Activated CD4-positive, alpha-beta T cell treated with anti-CD3 and anti-CD28 coated beads, Interleukin-2, amount 50 U/mL, for 1 hour (primary cell): ENCODE measurements at places on chromosomes 3 and 15.

GRCh38 chr3:50525987-50526386, 22.6 kb upstream of the CACNA2D2 start:
- DNase-seq = peak; percentile 41

GRCh38 chr3:192106543-192106942, 620.8 kb downstream of the FGF12 start:
- no peak for DNase-seq

DNA sequence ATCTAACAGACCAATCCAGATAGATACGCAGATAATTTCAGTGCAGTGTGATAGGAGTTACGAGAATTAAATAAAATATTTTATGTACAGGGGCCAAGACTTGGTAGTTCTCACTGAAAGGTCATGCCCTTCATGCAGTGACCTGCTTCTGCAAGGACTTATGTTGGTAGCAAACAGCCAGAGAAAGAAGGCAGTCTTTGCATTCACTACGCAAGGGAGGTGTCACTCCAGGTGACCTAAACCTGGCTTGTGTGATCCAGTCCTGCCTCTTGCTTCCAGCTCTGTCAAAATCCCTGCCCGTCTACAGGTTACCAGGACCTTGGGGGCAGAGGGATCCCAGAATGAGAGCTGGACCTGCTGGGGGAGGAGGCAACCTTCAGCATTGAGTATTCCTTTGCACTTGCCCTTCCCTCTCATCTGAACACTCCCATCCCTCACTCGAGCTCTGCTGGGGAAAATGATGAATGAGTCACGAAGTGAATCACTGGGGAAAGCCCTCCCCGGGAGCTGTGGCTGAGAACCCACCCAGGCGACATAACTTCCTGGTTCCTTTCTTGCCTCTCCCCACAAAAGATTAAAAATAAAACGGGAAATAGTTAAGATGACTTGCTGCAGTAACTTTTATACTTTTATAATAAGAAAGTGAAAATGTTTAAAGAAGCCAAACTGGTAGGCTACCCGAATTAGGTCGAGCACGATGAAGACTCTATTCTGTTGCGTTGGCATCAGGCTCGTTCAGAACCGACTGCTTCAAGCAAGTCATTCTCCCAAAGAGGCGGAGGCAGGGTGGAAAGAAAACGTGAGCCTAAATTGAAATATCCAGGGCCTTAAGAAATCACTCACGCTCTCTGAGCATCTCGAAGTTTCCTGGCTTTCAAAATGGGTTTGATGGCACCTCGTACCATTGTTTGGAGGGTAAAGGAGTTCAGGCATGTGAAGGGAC, 216.1 kb downstream of the SLCO3A1 start:
- DNase-seq = peak; percentile 9

DNA sequence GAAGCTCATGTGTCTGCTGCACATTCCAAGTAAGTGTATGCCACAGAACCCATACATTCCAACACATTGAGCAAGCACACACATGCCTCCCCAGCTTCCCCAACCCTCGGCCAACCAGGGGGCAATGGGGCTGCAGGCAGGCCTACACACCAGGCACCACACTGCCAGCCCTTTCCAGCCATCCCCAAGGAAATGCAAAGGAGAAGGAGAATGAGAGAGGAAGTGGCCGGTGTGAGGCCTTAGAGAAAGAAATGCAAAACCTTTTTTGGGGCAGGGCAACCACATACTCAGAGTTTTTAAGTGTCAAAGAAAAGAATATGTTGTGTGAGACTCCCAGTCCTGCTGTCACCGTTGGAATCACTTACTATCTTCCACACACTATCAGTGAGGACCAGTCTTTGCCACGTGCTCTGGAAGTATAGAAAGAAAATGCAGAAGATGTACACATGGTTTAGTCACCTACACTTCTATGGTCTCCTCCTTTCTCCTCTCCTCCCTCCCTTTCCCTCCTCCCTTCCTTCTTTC, 11.1 kb downstream of the IGF2BP2 start:
- DNase-seq = no peak

DNA sequence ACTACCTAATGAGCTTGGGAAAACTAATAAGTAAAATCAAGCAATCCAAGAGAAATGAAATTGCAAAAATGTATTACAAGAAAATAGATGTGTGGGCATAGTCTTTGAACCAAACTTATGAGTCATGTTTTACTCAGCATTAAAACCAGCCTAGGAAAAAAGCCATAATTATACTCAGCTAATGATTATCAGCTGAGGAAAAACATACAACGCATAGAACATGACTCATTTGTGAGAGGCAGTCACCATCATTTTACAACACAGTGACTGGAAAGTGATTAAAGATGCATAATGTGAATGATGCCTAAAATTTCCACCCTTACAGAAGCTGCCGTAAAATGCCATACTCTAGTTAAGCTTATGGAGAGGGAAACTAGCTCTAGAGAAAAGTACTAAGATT, 238.0 kb upstream of the EOMES start:
- no peak for DNase-seq

DNA sequence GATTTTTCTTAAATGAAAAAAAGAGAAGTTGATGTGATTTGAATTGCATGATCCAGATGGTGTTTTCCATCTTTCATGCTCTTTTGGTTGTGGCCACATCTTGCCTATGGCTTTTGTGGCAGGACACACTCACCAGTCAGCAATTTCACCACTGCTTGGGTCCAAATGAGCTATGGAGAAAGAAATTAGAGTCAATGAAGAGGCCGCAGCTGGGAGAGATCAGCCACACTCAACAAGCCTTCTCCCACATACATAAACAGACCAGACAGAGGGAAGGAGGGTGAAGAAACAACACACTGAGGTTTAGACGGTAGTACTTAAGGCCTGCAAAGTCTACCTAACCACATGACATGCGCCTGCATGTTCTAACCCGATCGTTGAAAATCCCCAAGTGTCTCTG, 110.7 kb upstream of the CDIN1 start:
- no peak for DNase-seq

DNA sequence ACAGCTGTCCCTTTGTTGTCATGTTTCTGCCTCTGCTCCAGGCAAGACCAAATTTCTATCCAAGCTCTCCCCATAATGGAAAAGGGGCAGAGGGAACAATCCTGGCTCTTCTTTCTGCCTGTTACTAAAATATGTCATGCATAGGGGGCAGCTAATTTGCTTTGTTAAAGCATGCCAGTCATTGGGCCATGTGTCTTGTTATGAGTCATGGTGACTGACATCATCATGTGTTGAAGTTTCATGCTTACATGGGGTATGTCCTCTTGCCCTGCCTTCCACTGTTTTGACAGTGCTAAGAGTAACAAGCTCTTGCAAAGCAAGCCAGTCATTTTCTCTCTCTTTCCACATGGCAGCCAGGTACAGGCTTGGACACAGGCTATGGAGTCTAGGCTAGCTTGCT, 268.9 kb downstream of the GABRB3 start:
- no peak for DNase-seq

GRCh38 chr3:14208977-14209394, 30.4 kb downstream of the LSM3 start:
- DNase-seq = no peak

DNA sequence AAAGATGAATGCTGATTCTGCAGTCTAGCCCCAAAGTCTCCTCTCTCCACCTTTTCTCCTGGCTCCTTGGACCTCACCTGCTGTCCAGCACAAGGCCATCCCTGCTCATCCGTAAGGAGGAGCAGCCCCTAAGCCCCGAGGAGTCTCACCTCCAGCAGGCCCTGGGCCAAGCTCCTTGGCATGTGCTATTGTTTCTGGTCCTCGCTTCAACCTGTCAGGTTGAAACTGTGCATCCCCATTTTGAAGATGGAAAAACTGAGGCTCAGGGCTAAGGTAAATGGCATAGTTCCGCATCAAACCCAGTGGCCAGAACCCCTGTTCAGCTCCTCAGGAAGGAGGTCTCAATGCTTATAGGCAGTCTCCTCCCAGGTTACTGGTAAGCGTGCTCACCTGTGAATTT, 26.1 kb downstream of the CHDH start:
- DNase-seq = no peak

- no peak for DNase-seq
These were observed 102.0 kb downstream of the SNRPN start for GRCh38 chr15:25056484-25057425.

- DNase-seq = no peak
These were observed 19.4 kb downstream of the WWTR1 start for GRCh38 chr3:149638228-149639092.

- no peak for DNase-seq
These were observed 43.3 kb downstream of the TLNRD1 start for GRCh38 chr15:81043935-81044575.

GRCh38 chr3:116083683-116084082, 361.6 kb downstream of the LSAMP start:
- DNase-seq = no peak

GRCh38 chr15:52295421-52296001, at the start of gene MYO5C:
MYO5C (minus strand) TSS chr15:52295804; CDS start chr15:52295636, 168 bp downstream.
- DNase-seq = no peak

- DNase-seq = no peak
These were observed 421.8 kb upstream of the TBL1XR1 start for GRCh38 chr3:177618873-177619733.

- no peak for DNase-seq
These were observed 119.0 kb upstream of the CTDSPL start for GRCh38 chr3:37742574-37743212.

GRCh38 chr3:43540624-43541023, 81.2 kb downstream of the ANO10 start:
- no peak for DNase-seq

GRCh38 chr3:69671082-69671952, 67.9 kb upstream of the MITF start:
- no peak for DNase-seq

DNA sequence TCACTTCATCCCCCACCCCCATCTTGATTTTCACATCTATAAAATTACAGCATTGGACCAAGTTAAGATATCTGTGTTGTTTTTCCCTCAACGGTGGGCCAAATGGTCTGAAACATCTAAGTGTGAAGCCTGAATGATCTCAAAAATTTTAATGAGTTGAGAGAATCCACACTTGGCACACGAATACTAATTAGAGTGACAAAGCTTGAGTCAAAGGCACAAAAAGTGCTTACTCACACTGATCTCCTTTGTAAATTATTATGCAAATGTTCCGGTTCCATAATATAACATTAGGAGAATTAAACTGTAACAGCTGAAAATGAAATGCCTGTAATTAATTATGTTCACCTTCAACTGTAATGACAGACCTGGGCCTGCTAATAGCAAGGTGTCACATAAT, 33.6 kb downstream of the GPR176 start:
- no peak for DNase-seq

- no peak for DNase-seq
These were observed 3.4 kb downstream of the TMEM212 start for GRCh38 chr3:171846597-171846996.

DNA sequence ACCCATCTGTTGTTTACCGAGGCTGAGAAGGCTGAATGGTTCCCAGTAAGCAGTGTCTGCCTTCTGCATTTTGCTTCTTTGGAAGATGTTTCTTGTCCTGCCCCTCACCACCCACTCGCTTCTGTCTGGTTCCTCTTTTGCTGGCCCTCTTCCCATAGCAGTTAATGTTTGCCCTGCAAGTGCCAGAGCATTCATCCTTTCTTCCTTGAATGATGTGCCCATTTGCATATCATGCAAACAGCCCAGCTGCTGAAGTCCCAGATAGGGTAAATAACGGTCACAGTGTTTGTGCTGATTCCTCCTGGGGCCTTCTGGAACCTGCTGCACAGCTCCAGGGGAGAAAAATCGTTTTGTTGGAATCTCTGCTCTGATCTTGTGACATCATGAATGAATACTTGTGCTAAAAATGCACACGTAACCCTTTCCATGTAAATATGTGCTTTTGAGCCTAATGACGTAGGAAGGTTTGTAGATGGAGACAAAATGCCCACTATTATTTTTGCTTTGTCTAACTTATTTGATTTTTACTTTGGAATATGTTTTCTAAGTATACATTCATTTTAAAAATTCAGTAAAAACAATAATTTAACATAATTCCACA, 381.0 kb downstream of the SOX2 start:
- no peak for DNase-seq

DNA sequence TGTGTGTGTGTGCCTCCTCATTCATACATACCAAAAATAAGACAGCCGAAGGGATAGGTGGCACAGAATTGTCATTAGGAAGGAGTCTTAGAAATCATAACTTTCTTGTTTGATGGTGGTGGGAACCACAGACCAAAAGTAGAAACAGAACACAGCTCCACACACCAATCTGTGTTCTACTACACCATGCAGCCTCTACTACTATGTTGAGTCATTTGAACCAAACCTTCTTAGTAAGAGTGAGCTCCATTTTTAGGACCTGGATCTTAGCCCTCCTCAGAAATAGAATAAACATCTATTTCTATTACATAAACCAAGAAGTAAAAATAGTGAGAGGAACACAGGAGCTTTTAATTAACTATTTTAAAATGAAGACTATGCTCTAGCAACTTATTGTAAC, 27.9 kb upstream of the PLCH1 start:
- DNase-seq = no peak

GRCh38 chr3:53503195-53503594, 8.8 kb downstream of the CACNA1D start:
- DNase-seq = no peak

GRCh38 chr3:189316296-189317019, 144.7 kb downstream of the TPRG1 start:
- no peak for DNase-seq

DNA sequence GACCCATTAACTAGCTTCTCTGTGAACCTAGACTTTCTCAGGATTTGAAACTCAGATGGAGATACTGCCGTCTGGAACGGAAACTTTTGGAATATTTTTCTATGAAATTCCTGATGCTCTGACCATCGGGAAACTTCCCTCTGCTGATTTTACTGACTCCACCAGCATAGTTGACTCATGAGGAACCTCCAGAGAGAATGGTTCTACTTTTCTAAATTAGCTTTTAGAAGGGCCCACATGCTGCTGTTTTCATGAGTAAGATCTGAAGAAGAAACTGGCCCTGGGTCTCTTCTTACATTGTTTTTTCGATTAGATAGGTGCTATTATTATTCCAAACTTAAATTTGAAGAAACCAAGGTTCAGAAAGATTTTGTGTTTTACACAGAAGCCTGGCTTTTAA, 326.3 kb upstream of the NR2E3 start:
- DNase-seq = no peak

DNA sequence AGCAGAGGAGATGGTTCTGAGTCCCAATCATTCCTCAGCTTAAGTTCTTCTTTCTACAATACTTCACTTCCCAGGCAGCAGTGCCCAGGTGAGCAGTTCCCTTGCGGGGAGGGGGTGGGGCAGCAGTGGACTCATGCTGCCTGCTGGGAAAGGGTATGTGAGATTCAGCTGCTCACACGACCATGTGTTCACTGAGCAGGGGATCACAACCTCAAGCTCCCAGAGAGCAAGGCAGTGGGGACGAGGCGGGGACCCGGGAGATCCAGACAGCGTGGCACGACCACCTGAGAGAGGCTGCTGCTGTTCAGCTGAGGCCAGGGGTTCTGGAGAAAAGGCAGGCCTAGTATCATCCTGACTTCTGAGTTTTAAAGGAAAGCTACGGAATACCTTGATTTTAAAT, 166.6 kb downstream of the XXYLT1 start:
- DNase-seq = no peak

- DNase-seq = no peak
These were observed 30.3 kb downstream of the SRPRB start for GRCh38 chr3:133835961-133836360.

GRCh38 chr3:43217633-43218032, 68.7 kb upstream of the SNRK start:
- no peak for DNase-seq

GRCh38 chr3:26106228-26106627, 316.3 kb downstream of the OXSM start:
- no peak for DNase-seq
